Large intestine (tissue), 12 donors: ENCODE measurements at places on chromosomes 7 and 10.

GRCh38 chr10:44470784-44471183 is 85.9 kb upstream of the CXCL12 start:
- no peak for DNase-seq
- H3K27me3 ChIP-seq, result no peaks in the 10 kb centered on the region
- no peak overlapping the region for H3K27ac ChIP-seq
- no peaks in the 10 kb centered on the region for H3K36me3 ChIP-seq
- no peaks in the 10 kb centered on the region for H3K4me1 ChIP-seq
- no peak overlapping the region for H3K4me3 ChIP-seq

GRCh38 chr10:20034732-20035131 is 218.5 kb downstream of the PLXDC2 start:
- H3K27ac ChIP-seq, result no peak overlapping the region
- H3K27me3 ChIP-seq, result no peaks in the 10 kb centered on the region
- no peaks in the 10 kb centered on the region for H3K36me3 ChIP-seq
- peak; percentile 13 for DNase-seq
- no peak overlapping the region for H3K4me3 ChIP-seq

GRCh38 chr7:84176716-84177115 is 17.9 kb downstream of the SEMA3A start:
- no peaks in the 10 kb centered on the region for H3K4me1 ChIP-seq
- H3K4me3 ChIP-seq, result no peak overlapping the region
- H3K27me3 ChIP-seq, result no peaks in the 10 kb centered on the region
- no peak overlapping the region for H3K27ac ChIP-seq
- no peak for DNase-seq

GRCh38 chr7:37285706-37286453 is 162.8 kb downstream of the ELMO1 start:
- no peaks in the 10 kb centered on the region for H3K27me3 ChIP-seq
- H3K36me3 ChIP-seq, result no peaks in the 10 kb centered on the region
- H3K27ac ChIP-seq, result no peak overlapping the region
- H3K4me1 ChIP-seq, result peaks cover 7% of the 10 kb centered on the region

- no peak overlapping the region for H3K4me3 ChIP-seq
- H3K27ac ChIP-seq, result no peak overlapping the region
- no peak for DNase-seq
- no peaks in the 10 kb centered on the region for H3K36me3 ChIP-seq
These were observed 9.5 kb downstream of the SLC13A1 start for GRCh38 chr7:123190109-123190831.

- H3K27me3 ChIP-seq, result no peaks in the 10 kb centered on the region
- H3K4me1 ChIP-seq, result no peaks in the 10 kb centered on the region
- no peak overlapping the region for H3K4me3 ChIP-seq
- peak; percentile 22 for DNase-seq
These were observed 118.9 kb downstream of the EVX1 start for GRCh38 chr7:27361522-27361921.

- H3K36me3 ChIP-seq, result peaks cover 17% of the 10 kb centered on the region
- H3K27ac ChIP-seq, result no peak overlapping the region
- H3K4me1 ChIP-seq, result no peaks in the 10 kb centered on the region
- no peak overlapping the region for H3K4me3 ChIP-seq
These were observed 116.6 kb upstream of the SAMD8 start for GRCh38 chr10:74994854-74995253.

- peaks cover 10% of the 10 kb centered on the region for H3K36me3 ChIP-seq
- no peaks in the 10 kb centered on the region for H3K27me3 ChIP-seq
- no peak for DNase-seq
- H3K4me1 ChIP-seq, result no peaks in the 10 kb centered on the region
These were observed 250.6 kb downstream of the BBS9 start for GRCh38 chr7:33379891-33380525.

- no peak for DNase-seq
- peaks cover 6% of the 10 kb centered on the region for H3K4me1 ChIP-seq
- H3K27me3 ChIP-seq, result no peaks in the 10 kb centered on the region
- H3K36me3 ChIP-seq, result no peaks in the 10 kb centered on the region
These were observed 748.4 kb upstream of the PHF14 start for GRCh38 chr7:10225275-10225674.

DNA sequence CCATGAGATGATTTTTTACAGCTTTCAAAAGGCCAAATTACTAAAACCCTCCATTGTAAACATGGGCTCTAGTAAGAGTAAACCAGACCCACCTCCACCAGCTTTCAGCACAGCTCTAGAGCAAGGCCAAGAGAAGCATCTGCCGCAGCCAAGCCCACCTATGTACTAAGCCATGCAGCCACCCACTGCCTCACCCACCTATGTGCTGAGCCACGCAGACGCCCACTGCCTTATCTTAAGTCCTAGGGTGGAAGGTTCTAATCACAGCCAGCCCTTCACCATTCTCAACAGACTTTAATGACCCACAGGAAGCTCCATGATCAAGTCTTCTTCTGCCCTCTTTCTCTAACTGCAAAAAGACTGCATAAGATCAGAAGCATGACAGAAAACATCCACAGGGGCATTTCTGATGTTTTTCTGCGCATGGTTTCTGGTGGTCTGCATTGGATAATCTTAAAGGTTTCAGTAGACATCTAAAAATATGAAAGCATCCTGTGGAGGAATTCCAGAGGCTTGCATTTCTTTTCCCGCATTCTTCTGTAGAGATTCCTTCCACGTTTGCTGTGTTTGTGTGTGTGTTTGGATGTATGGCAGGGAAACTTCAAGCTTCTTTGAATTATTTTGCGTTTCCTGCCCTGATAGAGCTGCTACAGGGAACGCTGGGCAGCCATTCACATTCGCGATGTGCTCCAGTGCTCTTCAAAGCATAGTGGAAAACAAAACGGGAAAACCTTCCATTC is 286.1 kb upstream of the KLF6 start:
- no peak overlapping the region for H3K4me3 ChIP-seq
- H3K27ac ChIP-seq, result no peak overlapping the region
- DNase-seq, result no peak
- no peaks in the 10 kb centered on the region for H3K36me3 ChIP-seq

GRCh38 chr7:123609883-123610239 is 8.2 kb downstream of the ASB15 start:
- DNase-seq, result no peak
- no peak overlapping the region for H3K27ac ChIP-seq
- peaks cover 3% of the 10 kb centered on the region for H3K27me3 ChIP-seq

GRCh38 chr10:34046506-34047034 is 712.1 kb upstream of the NRP1 start:
- DNase-seq, result peak; percentile 14
- no peaks in the 10 kb centered on the region for H3K36me3 ChIP-seq
- H3K27ac ChIP-seq, result no peak overlapping the region
- no peak overlapping the region for H3K4me3 ChIP-seq
- H3K4me1 ChIP-seq, result no peaks in the 10 kb centered on the region

DNA sequence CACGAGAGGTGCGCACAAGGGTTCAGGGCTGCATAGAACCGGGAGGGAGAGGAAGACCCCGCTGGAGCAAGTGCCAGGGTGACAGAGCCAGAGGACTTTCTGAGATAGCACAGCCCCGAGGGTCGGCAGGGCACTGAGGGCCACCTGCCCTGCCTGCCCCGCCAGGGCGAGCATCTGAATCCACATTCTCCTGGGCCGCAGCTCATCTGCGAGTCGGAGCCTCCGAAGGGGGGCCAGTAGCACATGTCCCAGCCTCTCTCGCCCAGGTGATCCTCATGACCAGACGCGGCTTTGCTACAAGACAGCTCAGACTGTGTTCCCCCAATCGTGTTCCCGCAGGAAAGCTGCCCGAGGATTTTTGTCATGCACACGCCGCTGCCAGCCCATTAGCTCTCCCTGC is 71.2 kb downstream of the ADARB2 start:
- no peak overlapping the region for H3K27ac ChIP-seq
- no peak overlapping the region for H3K4me3 ChIP-seq
- peaks cover 3% of the 10 kb centered on the region for H3K27me3 ChIP-seq
- no peaks in the 10 kb centered on the region for H3K36me3 ChIP-seq
- DNase-seq, result no peak

GRCh38 chr10:5685764-5686240 is 1.2 kb downstream of the TASOR2 start:
- DNase-seq, result no peak
- H3K27ac ChIP-seq, result peak overlapping the region; percentile 69

- no peak overlapping the region for H3K27ac ChIP-seq
- H3K4me3 ChIP-seq, result no peak overlapping the region
- DNase-seq, result no peak
- no peaks in the 10 kb centered on the region for H3K4me1 ChIP-seq
- no peaks in the 10 kb centered on the region for H3K27me3 ChIP-seq
These were observed 33.4 kb downstream of the ZC3HAV1 start for GRCh38 chr7:139075871-139076686.

- no peaks in the 10 kb centered on the region for H3K27me3 ChIP-seq
- peaks cover 6% of the 10 kb centered on the region for H3K4me1 ChIP-seq
- no peak overlapping the region for H3K27ac ChIP-seq
- no peak overlapping the region for H3K4me3 ChIP-seq
- H3K36me3 ChIP-seq, result no peaks in the 10 kb centered on the region
These were observed 142.6 kb upstream of the KAT6B start for GRCh38 chr10:74683621-74684364.

GRCh38 chr7:142954680-142955268 is 7.4 kb downstream of the KEL start:
- no peak overlapping the region for H3K4me3 ChIP-seq
- H3K36me3 ChIP-seq, result peaks cover 13% of the 10 kb centered on the region
- H3K27me3 ChIP-seq, result no peaks in the 10 kb centered on the region

GRCh38 chr10:116752563-116752962 is 10.2 kb upstream of the HSPA12A start:
- no peak overlapping the region for H3K4me3 ChIP-seq
- no peak overlapping the region for H3K27ac ChIP-seq
- H3K4me1 ChIP-seq, result no peaks in the 10 kb centered on the region

- H3K4me3 ChIP-seq, result no peak overlapping the region
- H3K27me3 ChIP-seq, result no peaks in the 10 kb centered on the region
- DNase-seq, result no peak
- H3K4me1 ChIP-seq, result no peaks in the 10 kb centered on the region
These were observed 186.7 kb downstream of the TPK1 start for GRCh38 chr7:144649120-144649519.

GRCh38 chr7:79176859-79177477 is 276.5 kb downstream of the MAGI2 start:
- H3K4me3 ChIP-seq, result no peak overlapping the region
- DNase-seq, result peak; percentile 1
- H3K36me3 ChIP-seq, result no peaks in the 10 kb centered on the region
- no peak overlapping the region for H3K27ac ChIP-seq
- no peaks in the 10 kb centered on the region for H3K27me3 ChIP-seq

DNA sequence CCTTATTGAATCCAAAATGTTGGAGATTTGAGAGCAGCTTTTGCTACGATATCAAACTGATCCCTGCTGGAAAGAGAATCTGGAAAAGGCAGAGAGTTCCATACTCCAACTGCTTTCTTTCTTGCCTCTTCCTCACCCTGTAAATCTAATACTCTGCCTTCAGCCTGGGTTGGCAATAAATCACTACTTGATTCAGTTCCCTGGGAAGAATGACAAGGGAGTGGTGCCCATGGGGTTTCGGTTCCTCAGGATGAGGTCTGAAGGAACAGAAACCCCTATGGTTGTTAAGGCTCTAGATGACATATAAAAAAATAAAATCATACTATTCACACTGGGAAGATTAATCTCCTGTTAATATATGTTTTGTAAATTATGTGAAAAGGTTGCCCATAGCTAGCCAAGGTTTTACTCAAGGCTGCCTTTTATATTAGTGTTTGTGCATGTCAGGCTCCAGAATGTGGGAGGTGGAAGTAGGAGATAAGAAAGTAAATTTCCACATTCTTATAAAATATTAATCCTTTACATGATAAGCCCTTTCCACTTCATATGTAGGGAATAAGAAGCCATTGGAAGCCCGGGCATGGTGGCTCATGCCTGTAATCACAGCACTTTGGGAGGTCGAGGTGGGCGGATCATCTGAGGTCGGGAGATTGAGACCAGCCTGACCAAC is 106.2 kb upstream of the CACNA2D1 start:
- no peak overlapping the region for H3K4me3 ChIP-seq
- H3K4me1 ChIP-seq, result no peaks in the 10 kb centered on the region
- H3K27me3 ChIP-seq, result no peaks in the 10 kb centered on the region
- no peaks in the 10 kb centered on the region for H3K36me3 ChIP-seq
- no peak for DNase-seq

- no peak for DNase-seq
- no peaks in the 10 kb centered on the region for H3K27me3 ChIP-seq
- H3K27ac ChIP-seq, result no peak overlapping the region
These were observed 844.9 kb upstream of the COBL start for GRCh38 chr7:52161483-52161882.

GRCh38 chr7:117011419-117012260 is 58.3 kb downstream of the ST7 start:
- no peaks in the 10 kb centered on the region for H3K4me1 ChIP-seq
- no peaks in the 10 kb centered on the region for H3K36me3 ChIP-seq
- H3K4me3 ChIP-seq, result no peak overlapping the region
- H3K27ac ChIP-seq, result no peak overlapping the region

- peaks cover 69% of the 10 kb centered on the region for H3K36me3 ChIP-seq
- no peaks in the 10 kb centered on the region for H3K4me1 ChIP-seq
- H3K27me3 ChIP-seq, result no peaks in the 10 kb centered on the region
- H3K4me3 ChIP-seq, result no peak overlapping the region
- H3K27ac ChIP-seq, result no peak overlapping the region
These were observed 55.8 kb downstream of the FAM53B start for GRCh38 chr10:124688386-124688785.

DNA sequence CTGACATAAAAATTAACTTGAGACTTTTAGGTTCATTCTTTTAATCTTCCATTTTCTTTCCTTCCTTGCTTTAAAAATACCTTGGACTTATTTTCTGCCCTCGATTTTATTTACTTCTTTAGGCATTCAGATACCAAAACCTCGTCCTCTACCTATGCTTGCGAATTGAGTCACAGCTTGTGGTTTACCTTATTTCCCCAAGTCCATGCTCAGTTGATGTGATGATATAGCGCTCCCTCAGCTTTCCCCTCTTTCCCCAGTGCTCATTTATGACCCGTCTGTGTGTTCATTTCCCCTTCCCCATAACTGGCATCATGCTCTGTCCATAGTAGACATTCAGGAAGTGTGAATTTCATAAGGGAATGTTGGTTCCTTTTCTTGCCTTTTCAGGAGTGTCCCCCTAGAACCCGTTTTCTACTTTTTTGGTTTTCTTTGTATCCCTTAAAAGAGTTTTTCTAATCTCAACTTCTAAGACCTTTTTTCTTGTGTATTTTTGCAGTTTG is 19.1 kb upstream of the PRKRIP1 start:
- no peak for DNase-seq
- H3K36me3 ChIP-seq, result peaks cover 23% of the 10 kb centered on the region
- no peaks in the 10 kb centered on the region for H3K4me1 ChIP-seq
- no peaks in the 10 kb centered on the region for H3K27me3 ChIP-seq
- H3K4me3 ChIP-seq, result no peak overlapping the region
- H3K27ac ChIP-seq, result no peak overlapping the region

DNA sequence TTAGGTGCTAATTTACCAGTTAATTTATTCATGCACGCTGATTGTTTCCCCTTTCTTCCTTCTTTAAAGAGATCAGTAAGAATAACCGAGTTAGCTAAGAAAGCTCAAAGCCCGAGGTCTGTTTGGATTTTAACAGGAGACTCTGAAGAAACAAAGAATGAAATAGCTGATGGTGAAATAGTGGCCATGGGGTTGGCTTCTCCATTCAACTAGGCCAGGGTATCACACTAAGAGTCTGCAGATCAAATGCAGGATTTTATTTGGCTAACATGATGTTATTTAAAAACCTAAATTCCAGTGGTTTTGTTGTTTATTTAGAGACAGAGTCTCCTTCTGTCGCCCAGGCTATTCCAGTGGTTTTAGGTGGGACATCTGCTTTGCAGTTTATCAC is 65.2 kb upstream of the SYPL1 start:
- H3K4me1 ChIP-seq, result no peaks in the 10 kb centered on the region
- no peak overlapping the region for H3K27ac ChIP-seq
- H3K4me3 ChIP-seq, result no peak overlapping the region
- peaks cover 6% of the 10 kb centered on the region for H3K27me3 ChIP-seq
